ENCODE measurements at places on chromosomes 5 and 9.

GRCh38 chr9:110069326-110070248 is 138.4 kb downstream of the C9orf152 start:
- DNase-seq: no peak

DNA sequence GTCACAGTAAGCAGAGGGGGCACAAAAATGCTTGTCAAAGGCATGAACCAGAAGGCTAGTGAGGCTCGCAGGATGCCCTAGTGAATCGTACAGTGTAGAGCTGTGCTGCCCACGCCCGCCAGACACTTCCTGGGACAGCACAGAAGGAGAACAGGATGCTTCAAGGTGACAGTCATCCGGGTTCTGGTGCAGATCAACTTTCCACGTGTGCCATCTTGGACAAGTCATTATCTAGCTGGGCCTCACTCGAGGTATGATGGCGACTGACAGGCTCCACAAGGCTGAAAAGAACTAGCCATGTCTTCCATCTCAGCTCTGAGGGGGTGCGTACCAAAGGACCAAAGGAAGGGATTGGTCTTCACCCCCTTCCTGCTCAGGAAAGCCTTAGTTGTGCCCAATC is 14.0 kb downstream of the SPRY4 start:
- DNase-seq: no peak

DNA sequence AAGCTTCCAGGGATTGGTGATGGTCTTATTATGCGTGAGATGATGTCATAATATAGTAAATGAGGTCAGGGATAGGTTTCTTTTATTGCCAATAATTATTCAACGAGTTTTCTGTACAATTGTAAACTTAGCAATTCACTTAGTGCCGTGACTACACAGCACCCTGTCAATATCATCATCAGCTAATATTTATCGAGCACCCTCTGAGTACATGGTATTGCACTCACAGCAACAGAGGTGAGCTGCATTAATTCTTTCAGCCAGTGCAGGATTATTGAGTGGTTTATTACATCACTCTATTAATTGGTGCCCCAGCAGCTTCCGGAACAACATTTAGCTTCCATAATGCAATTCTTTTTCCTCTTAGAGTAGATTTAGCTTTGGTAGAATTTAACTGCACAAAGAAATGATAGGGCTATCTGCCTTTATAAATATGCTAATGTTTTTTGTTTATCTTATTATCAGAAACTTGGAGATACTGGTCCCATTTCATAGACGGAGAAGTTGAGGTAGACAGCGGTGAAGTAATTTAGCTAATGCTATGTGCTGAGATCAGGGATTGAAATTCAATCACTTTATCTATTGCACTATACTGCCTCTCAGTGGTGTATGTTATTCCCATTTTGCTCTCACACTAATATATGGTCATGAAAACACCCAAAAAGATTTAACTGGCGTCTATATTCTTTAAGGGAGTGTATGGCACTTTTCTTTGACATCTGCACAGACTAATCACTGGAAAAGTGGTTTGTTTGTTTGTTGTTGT is 726.1 kb upstream of the WWC1 start:
- no peak for DNase-seq

GRCh38 chr5:143014017-143014651 is 244.0 kb downstream of the ARHGAP26 start:
- no peak for DNase-seq

DNA sequence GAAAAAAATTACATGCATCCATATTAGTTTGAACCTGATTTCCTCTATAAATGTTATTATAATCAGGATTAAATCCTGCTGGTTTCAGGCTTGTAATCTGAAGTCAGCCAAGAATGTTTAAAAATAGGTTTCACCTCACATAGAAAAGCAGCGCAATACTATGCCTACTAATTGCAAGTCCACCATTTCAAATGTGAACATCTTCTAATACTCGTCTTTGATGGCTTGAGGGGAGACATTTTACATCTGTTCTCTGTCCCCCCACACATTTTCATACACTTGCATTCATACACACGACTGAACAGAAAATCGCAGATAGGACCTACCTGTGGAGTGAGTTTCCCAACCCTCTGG is 41.8 kb downstream of the FREM1 start:
- no peak for DNase-seq

GRCh38 chr5:68007451-68007850 is 208.1 kb upstream of the PIK3R1 start:
- DNase-seq: no peak

GRCh38 chr9:94160594-94161501 is 76.6 kb downstream of the PTPDC1 start:
- no peak for DNase-seq

GRCh38 chr9:108439947-108440346 is 415.8 kb downstream of the ACTL7B start:
- no peak for DNase-seq

DNA sequence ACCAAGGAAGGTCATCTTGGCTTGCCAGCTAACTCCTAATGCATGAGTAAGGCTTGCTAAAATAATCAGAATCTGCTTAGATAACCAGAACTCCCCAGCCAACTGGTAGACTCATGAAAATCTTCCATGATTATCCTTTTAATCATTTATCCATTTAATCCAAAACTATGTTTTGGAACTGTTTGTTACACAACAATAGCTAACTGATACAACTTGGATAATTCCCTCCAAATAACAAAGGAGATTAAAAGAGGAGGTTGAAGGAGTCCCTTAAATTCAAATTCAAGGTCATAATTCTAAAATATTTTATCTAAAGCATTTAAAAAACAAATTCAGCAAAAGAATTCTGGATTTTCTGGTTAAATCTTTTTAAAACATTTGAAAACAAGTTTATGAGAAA is 222.1 kb downstream of the DEPDC1B start:
- no peak for DNase-seq

DNA sequence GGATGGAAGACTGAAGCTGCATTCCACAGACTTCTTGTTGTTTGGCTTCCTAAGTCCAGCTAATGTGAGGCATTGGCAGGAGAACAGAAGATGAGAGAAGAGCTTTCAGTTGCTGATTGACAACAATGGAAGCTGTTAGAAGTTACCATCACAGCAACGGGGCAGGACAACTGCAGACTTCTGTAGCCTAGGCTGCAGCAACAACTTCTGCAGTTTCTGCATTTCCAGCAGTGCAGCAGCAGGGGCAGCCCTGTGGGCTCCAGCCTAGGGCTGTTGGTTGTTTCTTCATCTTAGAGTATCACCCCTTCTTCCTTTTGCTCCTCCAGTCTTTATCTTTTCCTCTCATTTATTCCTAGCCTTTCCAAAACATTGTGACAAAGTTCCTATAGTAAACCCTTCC is 528.8 kb upstream of the PTGER4 start:
- no peak for DNase-seq

GRCh38 chr5:108418197-108418596 is 36.3 kb upstream of the FBXL17 start:
- DNase-seq: no peak

DNA sequence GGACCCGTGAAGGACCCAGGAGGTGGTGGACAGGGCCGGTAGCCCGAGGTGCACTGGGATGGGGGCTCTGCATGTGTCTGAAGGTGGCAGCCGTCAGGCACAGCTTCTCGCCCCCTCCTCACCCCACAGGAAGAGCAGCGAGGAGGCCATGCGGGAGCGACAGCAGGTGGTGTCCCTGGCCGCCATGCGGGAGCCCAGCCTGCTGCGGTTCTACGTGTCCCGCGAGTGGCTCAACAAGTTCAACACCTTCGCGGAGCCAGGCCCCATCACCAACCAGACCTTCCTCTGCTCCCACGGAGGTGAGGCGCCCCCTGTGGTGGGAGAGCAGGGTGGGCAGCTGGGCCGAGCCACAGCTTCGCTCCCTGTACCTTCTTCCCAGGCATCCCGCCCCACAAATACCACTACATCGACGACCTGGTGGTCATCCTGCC is 39.9 kb downstream of the USP20 start:
- no peak for DNase-seq

DNA sequence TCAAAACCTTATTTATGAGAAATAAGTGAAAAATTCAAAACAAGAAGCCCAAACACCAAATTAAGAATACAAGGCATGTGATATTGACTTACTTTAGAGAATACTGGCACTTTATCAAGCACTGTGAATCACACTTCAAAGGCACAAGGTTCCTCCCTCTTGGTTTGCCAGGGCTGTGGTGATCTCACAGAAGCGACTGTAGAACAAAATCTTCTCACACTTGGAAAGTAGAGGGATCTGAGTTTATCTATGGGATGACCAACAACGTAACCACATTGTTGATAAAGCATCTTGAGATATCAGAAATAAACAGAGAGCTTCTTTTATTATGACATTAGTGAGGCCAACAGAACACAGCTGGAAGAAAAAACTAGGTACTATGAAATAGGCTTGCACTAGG is 295.9 kb downstream of the NFIB start:
- DNase-seq: no peak

All from effector CD4-positive, alpha-beta T cell (primary cell).